ENCODE measurements at places on chromosomes 12 and 14. TPM values are rescaled to one million over a fixed set of nuclear protein-coding genes. Genes with fewer than 3 reads are reported as not detected.

DNA sequence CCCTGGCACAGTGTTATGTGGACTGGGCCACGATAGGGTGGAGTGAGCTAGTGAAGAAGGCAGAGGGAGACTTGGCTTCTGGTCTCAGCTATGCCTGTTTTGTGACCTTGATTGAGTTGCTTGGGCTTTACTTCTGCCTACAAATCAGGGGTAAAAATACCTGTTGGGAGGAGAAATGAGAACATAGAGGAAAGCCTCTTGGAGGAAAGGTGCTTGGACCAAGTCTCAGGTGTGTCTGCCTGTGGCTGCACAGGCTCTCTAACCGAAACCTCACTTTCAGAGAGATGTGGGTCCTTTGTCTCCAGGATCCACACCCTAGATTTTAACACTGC lies 4.9 kb downstream of the SDR39U1 start:
- DNase-seq = no peak

AMN gene
- total RNA-seq = under 0.01 TPM

DNA sequence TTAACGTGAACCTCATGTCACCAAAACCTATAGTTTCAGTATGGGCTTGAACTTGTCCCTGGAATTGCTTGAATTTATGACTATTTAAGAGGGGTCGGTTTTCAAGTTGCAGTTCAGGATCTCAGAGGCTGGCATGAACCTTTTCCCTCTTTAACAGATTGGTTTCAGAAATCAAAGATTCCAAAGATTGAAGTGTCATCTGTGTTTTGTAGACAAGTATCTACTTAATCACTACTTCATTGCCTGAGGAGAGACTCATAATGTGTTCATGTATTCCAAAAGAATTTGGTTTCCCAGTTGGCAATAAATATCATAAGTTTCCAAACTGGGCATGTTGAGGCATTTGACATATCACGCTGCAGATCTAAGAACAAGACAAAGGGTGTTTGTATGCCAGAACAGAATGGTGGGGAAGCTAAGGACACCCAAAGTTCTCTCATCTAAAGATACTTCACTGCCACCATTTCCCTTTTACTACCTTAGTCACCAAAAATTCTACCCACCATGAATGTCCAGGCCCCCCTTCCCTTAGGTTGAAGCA lies 199.5 kb downstream of the NUAK1 start:
- no peak for DNase-seq

- DNase-seq = no peak
Measured at GRCh38 chr12:124314766-124315165, 19.9 kb downstream of the RFLNA start.

UBE2N gene
- total RNA-seq = 115 TPM

- peak; percentile 50 for DNase-seq
Measured at GRCh38 chr14:100122481-100123223, 36.8 kb downstream of the DEGS2 start.

FOXA1 gene
- under 0.01 TPM for total RNA-seq

DNA sequence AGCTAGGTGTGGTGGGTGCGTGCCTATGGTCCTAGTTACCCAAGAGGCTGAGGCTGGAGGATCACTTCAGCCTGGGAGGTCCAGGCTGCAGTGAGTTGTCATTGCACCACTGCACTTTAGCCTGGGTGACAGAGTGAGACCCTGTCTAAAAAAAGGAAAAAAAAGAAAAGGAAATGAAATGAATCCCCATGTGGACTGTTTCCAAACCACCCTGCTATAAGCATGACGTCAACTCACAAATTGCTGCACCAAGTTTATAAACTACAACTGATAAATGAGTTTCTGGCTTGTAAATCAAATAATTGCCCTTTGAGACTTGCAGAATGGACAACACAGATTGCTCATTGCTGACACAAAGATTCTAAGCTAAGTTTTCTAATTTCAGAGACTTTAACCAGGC lies 51.0 kb upstream of the STK38L start:
- peak; percentile 91 for DNase-seq

DNA sequence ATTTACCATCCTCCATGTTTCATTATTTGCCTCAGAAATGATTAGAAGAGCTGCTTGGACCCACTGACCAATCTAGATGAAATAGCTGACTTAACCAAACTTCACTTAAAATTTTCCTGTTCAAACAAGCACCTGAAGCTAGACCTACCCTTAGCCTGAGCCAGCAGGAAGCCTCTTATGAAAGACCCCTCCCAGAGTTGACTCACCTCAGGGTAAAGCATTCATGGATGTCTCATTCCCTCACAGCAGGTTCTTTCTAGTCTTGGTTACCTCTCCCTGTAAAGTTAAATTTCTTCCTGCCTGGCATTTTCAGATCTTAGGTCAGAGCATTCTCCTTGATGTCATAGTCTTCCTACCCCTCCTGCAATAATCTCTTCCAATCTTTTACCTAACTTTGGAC lies 1209.8 kb downstream of the FLRT2 start:
- DNase-seq = no peak

- DNase-seq = no peak
Measured at GRCh38 chr14:102418169-102418852, 55.6 kb downstream of the TECPR2 start.

- no peak for DNase-seq
Measured at GRCh38 chr14:58912799-58913432, 275.2 kb downstream of the DACT1 start.

- DNase-seq = no peak
Measured at GRCh38 chr12:38669081-38669480, 236.3 kb downstream of the CPNE8 start.

- no peak for DNase-seq
Measured at GRCh38 chr14:103854822-103855733, 7.7 kb upstream of the PPP1R13B start.

DNA sequence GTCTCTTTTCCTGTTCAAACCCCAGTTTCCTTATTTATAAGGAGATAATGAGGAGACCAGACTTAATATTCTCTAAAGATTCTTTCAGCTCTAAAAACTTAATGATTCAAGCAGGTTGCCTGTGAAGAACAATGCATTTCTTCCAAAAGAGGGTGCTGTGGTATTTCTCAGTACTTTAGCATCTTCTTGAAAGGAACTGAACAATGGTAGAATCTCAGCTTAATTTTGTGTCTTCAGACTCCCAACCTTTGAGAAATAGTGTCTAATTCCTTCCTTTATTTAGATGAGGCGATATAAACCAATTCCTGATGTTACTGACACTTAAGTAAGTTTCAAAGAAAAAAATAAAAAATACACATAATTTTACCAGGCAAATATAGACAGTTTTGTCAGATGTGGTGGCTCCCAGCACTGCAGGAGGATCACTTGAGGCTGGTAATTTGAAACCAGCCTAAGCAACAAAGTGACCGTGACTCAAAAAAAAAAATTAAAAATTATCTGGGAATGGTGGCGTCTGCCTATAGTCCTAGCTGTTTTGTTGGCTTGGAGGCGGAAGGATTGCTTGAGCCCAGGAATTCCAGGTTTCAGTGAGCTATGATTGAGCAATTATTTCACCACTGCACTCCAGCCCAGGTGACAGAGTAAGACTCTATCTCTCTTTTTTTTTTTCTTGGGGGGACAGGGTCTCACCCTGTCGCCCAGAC lies 76.9 kb upstream of the PSMA6 start:
- peak; percentile 83 for DNase-seq

DNA sequence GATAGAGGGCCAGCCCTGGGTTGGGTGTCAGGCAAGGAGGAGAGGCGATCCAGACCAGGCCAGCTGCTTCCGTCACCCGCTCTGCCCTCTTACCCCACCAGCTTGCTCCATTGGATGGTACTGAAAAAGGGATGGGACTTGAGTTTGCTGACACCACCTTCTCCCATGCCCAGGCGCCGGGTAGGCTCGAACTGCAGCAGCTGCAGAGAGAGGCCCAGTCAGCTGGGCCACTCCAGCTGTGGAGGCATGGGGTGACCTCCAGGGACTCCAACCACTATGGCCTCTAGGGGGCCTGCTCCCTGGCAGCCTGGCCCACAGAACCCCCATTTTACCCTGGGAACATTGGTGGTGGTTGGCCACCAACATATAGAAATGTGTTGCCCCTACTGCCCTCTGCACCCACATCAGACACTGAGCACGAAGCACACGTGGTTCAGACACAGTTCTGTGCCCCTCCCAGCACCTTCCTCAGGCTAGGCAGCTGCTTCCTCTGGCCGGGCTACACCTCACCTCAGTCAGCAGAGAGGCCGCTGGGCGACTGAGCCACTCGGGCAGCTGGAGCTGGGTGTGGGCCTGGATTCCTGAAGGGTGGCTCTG lies 16.0 kb downstream of the RPS6KL1 start:
- no peak for DNase-seq

PTCSC3 gene
- not detected for total RNA-seq

CELA1 gene
- not detected for total RNA-seq

CYP27B1 gene
- total RNA-seq = under 0.01 TPM

LGR5 gene
- total RNA-seq = not detected

GRCh38 chr14:85191986-85192385 lies 338.0 kb upstream of the FLRT2 start:
- DNase-seq = no peak

Data from fibroblast of lung (primary cell).